Choroid plexus epithelial cell (primary cell): ENCODE measurements at places on chromosomes 5 and 9.

- peak; percentile 96 for DNase-seq
Measured at GRCh38 chr9:107548298-107549142, 59.0 kb upstream of the KLF4 start.

DNA sequence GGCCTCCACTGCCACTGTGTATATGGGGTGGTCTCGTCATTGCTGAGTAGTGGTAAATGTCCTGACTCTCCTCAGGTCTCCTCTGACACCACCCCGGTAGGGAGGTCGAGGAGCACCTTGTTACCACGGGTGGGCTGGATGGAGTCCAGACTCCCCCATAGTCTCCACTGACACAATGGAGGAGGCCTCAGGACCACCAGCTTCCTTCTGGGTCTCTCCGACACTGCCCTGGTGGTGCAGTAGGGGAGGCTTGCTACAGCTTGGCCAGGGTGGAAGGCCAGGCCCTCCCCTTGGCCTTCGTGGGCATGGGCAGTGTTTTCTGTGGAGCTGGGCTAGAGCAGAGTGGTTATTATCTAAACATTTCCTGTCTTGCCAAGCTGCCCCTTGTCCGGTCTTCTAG lies 15.4 kb upstream of the SH3PXD2B start:
- DNase-seq = no peak

DNA sequence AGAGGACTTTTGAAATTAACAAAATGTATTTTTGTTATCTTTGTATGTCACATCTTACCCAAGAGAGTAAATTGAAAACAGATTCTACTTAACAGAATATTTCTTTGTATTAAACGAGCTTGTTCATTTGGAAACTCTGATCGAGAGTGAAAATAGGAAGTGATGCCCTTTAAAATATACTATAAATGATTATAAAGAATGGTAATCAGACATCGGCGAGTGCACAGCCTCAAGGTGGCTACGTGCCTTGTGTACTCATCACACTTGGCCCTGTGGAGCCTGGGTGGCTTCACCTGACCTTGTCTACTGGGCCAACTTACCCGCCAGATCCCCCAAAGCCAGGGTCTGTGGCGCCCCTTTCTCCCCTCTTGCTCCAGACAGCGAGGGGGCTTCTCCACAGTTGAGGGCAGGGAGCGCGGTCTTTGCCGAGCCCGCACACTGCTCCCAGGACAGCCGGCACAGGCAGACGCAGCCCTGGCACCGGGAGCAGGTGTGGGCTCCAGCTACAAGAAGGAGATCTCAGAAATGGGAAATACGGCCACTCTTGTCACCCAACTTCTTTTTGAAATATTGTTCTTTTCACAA lies 243.2 kb downstream of the CEMIP2 start:
- DNase-seq = no peak

DNA sequence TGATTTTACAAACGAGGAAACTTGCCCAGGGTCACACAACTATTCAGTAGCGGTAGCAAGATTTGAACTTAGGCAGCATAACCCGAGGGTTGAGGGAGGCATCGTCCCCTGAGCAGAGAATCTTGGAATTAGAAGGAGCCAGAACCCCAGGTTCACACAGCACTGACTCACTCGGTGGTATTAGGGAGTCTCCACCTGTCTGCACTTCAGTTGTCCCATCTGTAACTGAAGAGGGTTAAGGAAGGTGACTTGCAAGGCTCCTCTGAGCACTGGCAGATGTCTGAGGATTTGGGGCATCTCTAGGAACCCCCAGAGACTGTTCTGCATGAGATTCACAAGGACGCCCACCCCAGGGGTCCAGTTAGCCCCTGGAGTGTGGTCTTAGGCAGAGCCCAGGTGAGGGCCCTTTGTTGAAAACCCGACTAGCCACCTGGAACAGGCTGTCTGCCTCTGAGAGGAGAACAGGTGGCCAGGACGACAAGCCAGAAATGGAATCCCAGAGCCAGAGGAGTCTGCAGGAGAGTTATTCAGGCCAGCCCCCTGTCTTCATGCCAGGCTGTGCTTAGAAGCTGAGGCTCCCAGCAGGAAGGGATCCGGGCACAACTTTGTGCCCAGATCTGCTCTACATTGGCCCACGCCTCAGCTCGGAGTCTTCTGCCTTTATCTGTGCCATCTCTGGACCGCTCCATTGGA lies 50.0 kb upstream of the ORM1 start:
- DNase-seq = no peak

- DNase-seq = no peak
Measured at GRCh38 chr9:87359264-87359663, 138.4 kb upstream of the DAPK1 start.

- DNase-seq = peak; percentile 41
Measured at GRCh38 chr5:35470866-35471265, 146.8 kb upstream of the SPEF2 start.

DNA sequence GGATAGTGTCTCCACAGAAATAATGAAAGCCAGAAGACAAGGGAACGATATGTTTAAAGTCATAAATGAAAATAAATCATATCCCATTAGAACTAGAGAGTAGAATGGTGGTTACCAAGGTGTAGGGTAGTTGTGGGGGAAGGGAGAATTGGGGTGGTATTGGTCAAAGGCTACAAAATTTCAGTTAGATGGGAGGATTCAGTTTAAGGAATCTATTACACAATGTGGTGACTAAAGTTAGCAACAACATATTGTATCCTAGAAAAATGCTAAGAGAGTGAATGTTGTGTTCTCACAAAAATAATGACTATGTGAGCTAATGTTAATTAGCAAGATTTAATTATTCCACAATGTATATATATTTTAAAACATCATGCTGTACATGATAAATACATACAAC lies 27.8 kb upstream of the LARP1 start:
- no peak for DNase-seq

- DNase-seq = peak; percentile 35
Measured at GRCh38 chr5:27290172-27290571, 251.8 kb upstream of the CDH9 start.

GRCh38 chr5:100576217-100576751 lies 41.1 kb downstream of the FAM174A start:
- no peak for DNase-seq

GRCh38 chr9:34246453-34246852 lies 67.6 kb downstream of the UBAP1 start:
- no peak for DNase-seq

DNA sequence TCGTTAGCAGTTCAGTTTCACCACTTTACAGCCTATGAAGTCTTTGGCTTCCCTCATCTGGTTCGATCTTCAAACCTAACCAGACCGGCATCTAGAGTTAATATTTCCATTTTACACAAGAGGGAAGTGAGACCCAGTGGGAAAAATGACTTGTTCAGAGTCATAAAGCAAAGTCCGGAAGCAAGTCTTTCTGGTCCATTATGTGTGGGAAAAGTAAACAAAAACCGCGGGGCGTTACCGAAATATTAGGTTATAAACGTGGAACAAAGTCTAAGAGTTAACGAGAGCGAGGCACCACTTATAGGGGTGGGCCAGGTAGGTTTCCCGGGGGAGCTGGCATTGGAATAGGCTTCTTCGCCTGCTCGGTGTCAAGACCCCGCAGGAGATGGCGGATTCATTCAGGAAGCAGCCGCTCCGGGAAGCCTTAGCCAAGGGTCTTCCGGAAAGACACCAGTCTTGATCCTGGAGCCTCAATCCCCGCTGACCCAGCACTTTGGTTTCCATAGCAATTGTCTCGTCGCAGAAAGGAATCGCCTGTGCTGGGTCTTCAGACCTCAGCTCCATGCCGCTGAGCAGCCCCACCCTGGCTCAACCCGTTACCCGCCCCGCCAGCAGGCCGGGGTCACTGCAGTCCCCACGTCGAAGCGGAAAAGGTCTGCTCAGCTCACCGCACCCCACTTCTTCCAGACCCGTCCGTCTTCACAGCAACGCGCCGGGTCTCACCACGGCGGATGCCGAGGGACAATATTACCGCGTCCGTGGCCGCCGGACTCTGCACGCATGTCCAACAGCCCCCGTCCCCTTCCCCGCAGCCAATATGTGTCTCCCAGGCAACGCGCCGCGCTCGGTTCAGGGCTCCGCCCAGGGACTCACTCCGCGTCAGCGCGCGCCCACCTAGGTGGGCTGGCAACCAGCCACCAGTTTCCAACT lies at the start of gene C5orf52:
Gene C5orf52 (plus strand): TSS at position 872 of the 930 bp plus-strand sequence. CDS start 82 bp downstream, outside the sequence.
- DNase-seq = peak; percentile 22

DNA sequence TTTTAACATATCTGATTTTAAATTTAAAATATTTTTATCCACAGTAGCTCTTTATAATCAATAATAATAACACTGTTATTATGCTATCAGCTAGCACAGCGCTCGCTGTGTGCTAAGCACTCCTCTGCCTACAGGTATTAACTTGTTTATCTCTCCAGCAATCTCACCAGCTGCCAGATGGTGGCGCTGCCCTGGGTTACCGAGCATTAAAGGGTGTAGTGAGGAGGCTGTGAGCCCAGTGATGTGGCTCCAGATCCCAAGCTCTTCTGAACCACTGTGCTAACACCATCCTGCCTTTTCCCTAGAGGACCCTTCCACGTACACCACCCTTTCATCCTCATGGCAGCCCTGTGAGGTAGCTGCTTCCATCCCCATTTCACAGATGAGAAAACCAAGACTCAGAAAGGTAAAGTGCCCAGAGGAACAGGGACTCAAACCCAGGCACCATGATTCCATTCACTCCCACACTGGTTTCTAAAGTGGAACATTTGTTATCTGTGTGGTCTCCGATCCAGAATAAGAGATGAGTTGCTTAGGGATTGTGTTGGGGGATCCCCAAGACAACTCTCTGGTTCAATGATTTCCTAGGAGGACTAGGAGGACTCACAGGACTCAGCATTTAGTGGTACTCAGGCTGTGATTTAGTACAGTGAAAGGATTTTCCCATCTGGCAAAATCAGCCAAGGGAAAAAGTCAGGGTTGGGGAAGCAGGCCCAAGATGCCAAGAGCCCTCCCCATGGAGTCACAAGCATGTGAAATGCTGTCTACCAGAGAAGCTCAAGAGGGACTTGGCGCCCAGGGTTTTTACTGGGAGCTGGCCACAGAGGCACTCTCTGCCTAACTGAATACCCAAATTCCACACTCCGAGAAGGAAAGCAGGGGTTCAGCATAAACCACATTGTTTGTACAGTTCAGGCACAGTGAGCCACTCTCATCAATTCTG lies 7.0 kb downstream of the IGFBPL1 start:
- peak; percentile 23 for DNase-seq

- DNase-seq = no peak
Measured at GRCh38 chr9:117987945-117988344, 283.7 kb downstream of the TLR4 start.

DNA sequence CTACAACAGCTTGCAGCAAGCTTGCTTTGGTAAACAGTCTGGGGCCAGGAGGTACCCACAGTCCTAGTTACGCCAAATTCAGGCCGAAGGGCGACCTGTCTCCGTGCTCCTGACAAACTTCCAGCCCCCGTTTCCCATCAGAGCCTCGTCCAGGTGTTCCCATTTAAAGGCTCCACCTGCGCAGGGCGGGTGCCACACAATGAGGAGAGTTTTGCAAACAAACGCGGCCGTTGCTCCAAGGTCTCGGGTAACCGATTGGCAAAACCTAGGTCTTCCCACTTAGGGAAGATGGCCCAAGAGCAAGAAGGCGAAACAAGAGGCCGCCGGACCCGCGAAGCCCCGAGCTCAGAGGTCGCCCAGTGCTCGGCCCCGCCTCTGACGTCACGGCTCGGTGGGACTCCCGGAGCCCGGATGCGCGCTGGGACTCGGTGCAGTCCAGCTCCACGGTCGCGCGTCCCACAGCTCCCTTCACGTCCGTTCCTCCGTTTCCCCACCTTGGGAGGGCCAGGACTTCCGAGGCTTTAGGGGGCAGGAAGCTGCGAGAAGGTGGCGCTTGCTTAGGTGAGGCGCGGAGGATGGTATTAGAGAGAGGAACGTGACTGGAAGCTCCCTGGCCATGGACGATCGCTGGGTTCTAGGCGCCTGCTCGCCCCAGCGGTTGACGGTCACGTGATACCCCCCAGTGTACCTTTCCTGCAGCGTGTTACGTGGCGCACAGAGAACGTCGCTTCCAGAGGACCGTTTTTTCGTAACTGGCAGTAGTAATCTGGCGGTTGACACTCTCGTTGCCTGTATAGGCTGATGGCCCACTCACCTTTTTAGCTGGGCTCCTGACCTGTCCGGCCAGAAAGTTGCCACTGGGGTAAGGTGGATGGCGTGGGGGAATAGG lies 41.8 kb upstream of the KDM4C start:
- DNase-seq = peak; percentile 20

DNA sequence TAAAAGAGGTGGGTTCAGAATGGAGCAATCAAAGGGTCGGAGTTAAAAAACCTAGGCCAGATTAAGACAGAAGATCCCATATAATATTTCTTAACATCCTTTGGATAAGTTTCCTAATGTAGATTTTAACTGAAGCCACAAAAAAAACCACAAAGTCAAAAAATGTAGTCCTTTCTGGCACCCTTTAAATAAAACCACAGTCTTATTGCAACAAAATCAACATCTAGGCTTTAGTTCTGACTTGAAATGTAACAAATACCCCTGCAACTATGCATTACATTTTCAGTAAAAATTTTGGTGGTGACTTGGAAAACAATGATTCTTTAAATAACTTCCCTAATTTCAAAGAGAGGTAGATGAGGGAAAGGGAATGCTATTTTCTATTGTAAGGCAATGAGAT lies 109.2 kb downstream of the PSAT1 start:
- no peak for DNase-seq

GRCh38 chr9:14379280-14379679 lies 65.3 kb upstream of the NFIB start:
- no peak for DNase-seq

DNA sequence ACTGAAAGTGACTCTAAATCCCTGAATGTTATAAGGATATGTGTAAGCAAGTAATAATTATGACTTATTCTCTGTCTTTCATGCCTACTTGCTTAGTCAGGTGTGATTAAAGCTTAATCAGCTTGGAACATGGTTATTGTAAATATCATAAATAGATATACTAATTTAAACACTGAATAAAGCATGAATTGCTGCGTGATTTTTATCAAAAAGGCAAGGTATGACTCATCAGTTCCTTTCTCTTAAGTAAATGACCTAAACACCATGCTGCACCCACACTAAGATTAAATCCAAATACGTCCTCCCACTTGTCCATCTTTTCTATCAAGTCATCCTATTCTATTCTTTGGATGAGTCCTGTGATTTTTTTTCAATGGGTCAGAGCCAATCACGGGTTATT lies 124.6 kb upstream of the MTAP start:
- peak; percentile 67 for DNase-seq

GRCh38 chr9:103928442-103928841 lies 165.7 kb upstream of the SMC2 start:
- DNase-seq = peak; percentile 13
